ENCODE measurements at places on chromosomes 3 and 15.

DNA sequence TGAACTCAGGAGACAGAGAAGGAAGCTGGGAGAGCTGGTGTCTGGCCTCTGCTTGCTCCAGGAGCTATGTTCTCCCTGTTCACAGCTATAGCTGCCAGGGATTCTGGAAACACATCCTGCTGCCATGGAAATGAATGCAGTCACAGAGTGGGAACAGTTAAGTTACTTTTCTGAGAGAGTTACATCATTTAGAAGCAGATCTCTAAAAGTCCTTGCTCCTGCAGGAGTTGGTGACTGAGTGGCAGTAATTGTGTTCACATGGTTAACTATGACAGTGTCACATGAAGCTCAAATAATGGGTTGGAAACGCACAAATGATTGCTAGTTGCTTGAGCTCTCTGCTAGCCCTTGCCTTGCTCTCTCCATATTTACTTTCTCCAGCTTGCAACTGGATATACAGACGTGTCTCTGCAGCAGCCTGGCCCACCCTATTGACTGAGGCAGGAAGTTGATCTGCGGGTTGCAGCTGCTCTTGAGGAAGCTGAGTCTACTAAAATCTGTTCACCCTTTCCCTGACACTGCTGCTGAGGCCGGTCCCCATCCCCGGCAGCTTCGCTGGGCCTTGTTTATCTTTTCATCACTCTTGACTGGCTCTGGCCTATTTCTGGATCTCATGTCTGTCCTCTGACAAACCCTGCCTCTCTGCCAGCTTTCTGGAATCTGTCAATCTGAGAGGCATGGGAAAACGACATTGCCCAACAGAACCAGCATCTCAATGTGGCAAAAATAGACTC, 16.7 kb upstream of the ISLR start:
- DNase-seq, result no peak

GRCh38 chr3:113263020-113263419, 51.7 kb downstream of the BOC start:
- no peak for DNase-seq

GRCh38 chr3:51620543-51620942, 50.5 kb upstream of the TEX264 start:
- DNase-seq, result no peak

DNA sequence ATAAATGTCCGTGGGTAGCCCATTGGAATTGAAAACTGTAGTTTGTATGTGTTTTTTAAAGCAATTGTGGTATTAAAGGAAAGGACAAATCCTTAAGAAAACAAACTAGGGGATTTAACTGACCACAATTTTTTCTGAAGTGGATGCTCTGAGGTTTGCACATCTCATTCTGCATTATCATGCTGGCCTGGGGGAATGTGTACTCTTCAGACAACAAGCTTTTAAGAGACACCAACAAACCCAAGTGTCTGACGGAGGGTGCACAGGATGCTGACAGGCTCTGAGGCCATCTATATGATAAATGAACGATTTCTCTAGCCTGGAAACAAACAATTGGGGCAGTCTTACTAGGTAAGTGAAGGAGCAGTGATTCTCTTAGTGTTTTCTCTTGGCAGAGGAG, 9.1 kb downstream of the LINS1 start:
- DNase-seq, result no peak

- DNase-seq, result no peak
Measured at GRCh38 chr3:69999140-70000027, at the start of gene SAMMSON. Gene SAMMSON, plus strand, starts transcription at chr3:69999733.

- DNase-seq, result no peak
Measured at GRCh38 chr3:126084768-126085180, 850 bp upstream of the SLC41A3 start.

DNA sequence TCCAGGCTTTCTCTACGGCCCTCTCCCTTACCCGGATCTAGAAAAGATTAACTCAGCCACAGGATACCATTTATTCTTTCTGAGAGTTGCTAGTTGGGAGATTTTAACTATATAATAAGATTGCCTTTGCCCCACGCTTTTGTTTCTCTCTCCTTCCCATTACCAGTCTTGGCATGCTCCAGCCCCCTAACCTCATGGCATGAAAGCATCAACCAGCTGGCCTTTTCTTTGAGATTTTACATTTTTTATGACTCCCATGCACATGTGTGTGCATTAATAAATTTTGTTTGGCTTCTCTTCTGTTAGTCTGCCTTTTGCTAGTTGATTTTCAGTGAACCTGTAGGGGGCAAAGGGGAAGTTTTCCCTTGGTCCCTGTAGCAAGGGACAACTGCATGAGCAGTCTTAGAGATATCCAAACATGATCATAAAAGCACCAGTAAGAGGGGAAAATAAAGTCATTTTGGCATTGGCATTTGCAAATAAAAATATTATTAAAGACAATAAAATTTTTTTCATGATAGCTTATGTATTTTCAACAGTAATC, 73.6 kb downstream of the OXSM start:
- DNase-seq, result no peak

DNA sequence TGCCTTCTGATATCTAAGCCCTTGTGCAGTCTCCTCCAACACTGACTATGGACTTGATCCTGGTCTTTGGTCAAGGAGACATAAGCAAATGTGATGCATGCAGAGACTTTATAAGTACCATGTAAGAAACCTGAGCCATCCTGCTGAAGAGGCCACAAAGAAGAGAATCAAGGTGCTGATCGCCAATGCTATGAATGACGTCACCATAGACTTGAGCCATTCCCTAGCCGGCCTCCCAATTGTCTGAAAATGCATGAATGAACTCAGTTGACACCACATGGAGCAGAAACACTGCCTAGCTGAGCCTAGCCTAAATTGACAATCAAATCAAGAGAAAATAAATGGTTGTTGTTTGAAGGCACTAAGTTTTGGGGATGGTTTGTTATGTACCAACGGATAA, 51.9 kb downstream of the CERS3 start:
- no peak for DNase-seq

DNA sequence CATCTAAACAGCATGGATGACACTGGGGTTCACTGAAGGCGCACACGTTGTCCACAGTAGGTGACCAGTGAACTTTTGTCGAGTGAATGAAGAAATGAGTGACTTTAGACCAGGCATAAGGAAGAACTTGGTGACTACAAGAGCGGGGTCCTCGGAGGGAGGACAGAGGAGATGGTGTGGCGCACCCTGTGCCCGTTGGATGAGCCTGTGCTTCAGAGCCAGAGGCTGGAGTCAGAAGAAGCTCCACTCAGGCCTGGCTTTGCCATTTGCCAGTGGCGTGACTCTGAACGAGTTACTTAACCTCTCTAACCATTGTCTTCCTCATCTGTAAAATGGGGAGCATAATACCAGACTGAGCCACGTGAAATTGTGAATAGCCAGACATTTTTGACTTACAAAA, 42.2 kb downstream of the MUC4 start:
- DNase-seq, result no peak

GRCh38 chr15:64090527-64090926, 3.1 kb downstream of the CIAO2A start:
- peak; percentile 26 for DNase-seq

- DNase-seq, result no peak
Measured at GRCh38 chr15:88242586-88243555, 13.7 kb downstream of the NTRK3 start.

DNA sequence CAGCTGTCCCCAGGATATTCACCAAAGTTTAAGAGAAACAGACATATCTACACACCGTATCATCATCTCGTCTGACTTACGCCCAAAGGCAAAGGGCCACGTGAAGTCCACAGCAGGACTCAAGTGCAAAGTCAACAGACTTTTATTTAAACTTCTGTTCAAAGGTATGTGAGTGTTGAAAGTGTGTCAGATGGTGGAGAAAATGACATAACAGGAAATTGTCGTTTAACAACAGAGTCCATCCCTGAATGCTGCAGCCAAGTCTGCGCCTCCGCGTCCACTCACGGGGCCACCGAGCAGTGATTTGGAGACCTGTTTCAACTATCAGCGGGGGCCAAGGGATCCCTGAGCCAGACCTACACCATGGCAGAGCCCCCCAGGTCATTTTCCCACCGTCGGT, 165.6 kb downstream of the XXYLT1 start:
- DNase-seq, result no peak

DNA sequence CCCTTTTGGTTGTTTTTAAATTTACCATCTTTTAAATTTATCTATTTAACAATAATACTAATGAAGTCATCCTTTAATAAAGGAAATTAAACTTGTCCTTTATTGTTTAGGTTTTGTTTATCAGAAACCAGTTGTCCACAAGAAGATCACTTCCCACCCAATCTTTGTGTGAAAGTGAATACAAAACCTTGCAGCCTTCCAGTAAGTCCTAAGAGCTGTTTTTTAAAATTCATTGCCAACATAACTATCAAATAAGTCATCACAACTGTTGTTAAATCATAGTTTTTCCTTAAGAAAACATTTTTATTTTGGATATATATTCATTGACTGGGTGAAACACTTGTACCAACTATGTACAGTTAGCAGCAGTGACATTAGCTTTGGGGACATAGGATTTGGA, 59.4 kb downstream of the CALML4 start:
- no peak for DNase-seq

DNA sequence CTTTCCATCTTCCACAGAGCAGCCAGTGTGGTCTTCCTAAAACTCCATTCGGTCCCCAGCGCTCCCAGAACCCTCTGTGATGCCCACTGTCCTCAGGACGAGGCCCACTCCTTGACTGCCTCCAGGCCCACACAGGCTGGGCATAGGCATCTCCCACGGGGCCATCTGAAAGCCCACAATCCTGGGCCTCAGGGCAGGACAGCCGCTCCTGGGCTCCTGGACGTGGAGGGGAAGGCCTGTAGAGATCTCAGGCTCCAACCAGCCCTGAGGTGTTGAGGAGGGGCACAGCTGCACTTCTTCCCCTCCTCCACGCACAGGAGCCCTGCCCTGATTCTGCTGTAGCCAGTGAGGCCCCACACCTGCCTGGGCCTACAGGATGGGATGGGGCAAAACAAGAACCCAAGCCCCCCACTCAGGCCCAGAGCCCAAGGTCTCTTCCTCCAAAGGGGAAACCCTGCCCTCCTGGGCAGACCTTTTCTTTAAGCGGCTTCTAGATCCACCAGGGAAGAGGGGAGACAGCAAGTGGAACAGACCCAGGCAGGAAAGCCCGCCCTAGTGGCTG, 25.9 kb downstream of the SHISA5 start:
- DNase-seq, result no peak

DNA sequence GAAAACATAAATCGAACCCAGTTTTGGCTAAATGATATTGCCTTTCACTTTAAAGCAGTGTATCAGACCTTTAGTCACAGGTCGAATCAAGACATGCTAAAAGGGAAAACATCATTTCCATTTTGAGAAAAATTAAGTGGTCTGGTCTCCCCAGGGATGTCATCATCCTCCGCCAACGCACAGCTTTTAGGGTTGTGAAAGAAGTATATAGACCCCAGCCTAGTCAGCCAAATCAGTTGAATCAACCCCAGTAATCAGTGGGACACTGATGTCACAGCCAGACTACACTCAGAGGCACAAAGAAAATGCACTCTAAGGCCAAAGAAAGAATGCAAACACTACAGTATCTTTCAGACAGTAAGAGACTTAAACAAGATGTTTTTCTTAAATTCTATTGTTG, 187.4 kb downstream of the ZIC4 start:
- DNase-seq, result no peak

DNA sequence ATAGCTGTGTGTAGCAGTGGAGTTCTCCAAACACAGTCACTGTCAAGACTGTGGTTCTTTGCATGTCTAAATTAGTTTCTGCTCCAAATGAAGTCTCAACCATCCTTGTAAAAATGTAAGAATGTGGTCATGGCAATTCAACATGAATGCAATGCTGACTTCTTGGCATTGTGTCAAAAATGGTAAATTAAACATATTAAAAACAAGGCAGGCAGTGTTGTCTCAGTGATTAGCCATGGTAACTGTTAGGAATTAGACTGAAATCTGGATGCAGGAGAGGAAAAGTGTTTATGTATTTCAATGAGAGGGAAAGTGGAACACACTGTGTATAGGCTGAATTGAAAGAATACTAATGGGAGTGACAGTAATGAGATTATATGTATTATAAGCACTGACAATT, 597.2 kb downstream of the EDEM1 start:
- DNase-seq, result no peak

DNA sequence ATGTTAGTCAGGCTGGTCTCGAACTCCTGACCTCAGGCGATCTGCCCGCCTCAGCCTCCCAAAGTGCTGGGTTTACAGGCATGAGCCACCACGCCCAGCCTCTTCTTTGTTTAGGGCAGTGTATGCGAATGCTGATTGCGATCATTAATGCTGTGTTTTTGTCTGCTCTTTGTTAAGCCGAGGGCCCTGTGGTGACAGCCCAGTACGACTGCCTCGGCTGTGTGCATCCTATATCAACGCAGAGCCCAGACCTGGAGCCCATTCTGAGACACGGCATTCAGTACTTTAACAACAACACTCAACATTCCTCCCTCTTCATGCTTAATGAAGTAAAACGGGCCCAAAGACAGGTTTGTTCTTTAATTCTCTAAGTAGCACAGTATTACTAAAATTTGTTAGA, 7.8 kb downstream of the KNG1 start:
- no peak for DNase-seq

DNA sequence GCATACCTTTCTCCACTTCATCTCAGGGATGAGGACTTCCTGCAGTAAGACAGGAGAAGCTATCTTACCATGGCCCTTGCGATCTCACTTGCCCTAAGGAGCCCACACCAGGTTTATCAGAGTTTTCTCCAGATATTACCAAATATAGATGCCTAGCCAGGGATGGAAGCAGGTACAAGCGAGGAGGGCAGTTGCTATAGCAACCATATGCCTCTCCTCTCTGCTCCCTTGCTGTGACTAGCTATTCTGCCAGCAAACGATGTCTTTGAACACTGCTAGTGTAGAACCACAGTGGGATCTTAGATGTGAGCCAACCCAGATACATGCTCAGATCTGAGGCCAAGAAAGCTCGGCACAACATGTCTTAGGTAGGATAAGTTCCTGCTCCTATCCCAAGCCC, 33.9 kb downstream of the GRAMD2A start:
- DNase-seq, result no peak

DNA sequence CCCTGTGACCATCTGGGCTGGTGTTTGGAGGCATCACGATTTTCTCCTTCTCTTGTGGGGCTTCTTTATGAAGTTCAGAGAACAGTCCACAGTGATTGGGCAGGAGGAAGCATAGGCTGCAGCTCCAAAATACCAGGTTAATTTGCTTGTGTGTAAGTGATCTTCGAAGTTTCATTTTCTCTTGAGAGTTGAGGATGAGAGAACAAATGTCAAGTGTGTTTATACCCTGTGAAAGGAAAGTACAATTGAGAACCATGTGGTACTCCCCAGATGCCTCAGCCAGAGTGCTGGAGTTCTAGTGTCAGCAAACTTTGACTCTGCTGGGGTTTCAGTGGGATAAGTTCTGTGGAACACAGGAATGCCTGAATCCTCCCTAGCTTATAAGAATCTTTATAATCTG, 357.1 kb upstream of the CFAP20DC start:
- peak; percentile 47 for DNase-seq

All from GM20000 (cell line).